ENCODE measurements at places on chromosomes 1 and 21.

DNA sequence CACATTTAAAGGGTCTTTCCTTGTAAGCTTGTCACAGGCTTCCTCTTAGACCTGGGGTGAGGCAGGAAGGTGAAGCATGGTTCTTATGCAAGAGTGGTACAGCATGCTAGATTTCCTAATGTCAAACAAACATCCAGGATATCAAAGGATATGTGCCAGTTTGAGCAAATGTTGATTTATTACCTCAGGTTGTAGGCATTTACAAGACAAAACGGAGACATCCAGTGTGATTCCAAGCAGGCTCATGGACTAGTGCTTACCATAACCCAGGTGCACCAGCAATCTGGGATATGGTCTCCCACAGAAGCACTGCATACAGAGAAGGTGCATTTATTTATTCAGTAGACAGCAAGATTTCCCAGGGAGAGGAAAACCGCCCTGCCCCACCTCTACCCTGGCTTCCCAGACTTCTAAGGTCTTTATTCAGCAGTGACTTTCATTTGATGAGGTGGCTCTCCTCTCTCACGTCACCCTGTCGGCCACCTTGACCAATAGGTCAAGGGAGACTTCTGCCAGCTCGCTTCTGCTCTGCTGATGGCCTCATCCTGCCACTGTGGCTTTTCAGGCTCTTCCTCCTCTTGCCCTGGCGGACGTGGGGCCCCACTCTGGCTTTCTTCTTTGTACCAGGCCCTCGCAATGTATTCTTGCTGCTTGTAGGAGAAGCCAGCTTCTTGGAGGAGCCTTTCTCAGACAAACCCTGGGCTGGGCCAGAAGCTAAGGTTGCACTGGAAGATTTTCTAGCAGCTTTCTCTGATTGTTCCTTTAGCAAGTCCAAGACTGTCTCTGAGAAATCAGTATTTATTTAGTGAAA is 25.6 kb downstream of the HHIPL2 start:
- no peak for DNase-seq

DNA sequence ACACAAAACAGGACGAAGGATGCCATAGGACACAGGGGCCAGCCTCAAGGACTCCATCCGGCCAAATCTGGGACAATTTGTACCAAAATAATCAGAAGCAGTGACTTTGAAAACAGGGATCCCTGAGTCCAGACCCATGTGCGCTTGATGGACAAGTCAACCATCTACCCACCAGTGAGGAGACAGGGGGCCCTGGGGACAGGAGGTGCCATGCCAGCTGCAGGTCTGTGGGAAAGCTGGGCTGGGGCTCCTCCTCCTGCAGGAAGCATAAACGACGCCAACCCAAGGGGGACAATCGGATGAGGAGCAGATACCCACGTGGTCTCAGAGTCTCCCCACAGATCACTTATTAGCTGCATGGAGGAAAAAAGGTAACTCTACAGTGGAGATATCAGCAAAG is 50.6 kb downstream of the NPHP4 start:
- DNase-seq = no peak

GRCh38 chr1:185742403-185742802 is 8.2 kb downstream of the HMCN1 start:
- no peak for DNase-seq

- no peak for DNase-seq
These were observed 3.8 kb upstream of the MUL1 start for GRCh38 chr1:20511518-20512428.

- no peak for DNase-seq
These were observed 5.4 kb upstream of the SLC45A1 start for GRCh38 chr1:8312235-8313218.

- DNase-seq = no peak
These were observed 123.7 kb downstream of the UBR4 start for GRCh38 chr1:19086176-19086875.

DNA sequence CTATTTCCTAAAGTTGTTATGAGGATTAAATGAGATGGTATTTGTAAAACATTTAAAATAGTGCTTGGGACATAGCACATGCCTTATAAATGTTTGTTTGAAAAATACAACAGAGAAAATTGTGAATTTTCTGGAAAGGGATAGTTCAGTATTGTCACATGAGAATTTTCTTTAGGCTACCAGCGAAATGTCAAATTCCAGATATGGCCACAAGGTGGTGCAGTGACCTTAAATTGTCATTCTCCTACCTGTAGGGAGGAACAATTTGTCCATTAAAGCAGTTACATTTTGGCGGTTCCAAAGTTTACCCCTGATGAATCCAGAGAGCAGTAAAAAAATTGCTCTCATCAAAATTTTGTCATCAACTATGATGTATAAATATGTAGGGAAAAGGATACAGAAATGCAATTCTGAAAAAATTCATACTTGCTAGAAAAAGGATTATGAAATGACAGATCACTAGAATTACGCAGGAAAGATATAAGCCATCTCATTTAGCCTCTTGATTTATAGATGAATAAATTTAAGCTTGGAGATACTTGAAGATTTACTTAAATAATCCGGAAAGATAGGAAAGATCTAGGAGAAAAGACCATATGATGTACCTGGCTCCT is 50.2 kb upstream of the TSHB start:
- peak; percentile 30 for DNase-seq

- no peak for DNase-seq
These were observed 7.6 kb downstream of the DCLRE1B start for GRCh38 chr1:113912594-113913311.

GRCh38 chr21:42319851-42320572 is 4.8 kb upstream of the TFF3 start:
- no peak for DNase-seq

DNA sequence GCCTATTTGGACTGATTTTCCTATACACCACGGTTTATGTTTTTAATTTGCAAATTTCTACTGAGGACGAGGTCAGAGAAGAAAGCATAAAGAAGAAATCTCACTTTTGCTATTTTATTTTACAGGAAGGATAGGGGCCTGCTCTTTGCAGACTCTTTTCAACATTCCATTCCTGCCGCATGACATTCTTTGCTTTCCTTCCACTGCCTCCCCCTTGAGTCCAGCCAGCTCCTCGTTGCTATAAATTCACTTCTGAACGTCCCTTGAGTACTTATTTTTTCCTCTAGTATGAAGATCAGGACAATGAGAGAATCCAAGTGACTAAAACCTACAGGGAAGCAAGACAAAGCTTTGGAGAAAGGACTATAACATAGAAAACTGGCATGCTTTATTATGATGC is 53.4 kb upstream of the PTGFR start:
- DNase-seq = no peak

DNA sequence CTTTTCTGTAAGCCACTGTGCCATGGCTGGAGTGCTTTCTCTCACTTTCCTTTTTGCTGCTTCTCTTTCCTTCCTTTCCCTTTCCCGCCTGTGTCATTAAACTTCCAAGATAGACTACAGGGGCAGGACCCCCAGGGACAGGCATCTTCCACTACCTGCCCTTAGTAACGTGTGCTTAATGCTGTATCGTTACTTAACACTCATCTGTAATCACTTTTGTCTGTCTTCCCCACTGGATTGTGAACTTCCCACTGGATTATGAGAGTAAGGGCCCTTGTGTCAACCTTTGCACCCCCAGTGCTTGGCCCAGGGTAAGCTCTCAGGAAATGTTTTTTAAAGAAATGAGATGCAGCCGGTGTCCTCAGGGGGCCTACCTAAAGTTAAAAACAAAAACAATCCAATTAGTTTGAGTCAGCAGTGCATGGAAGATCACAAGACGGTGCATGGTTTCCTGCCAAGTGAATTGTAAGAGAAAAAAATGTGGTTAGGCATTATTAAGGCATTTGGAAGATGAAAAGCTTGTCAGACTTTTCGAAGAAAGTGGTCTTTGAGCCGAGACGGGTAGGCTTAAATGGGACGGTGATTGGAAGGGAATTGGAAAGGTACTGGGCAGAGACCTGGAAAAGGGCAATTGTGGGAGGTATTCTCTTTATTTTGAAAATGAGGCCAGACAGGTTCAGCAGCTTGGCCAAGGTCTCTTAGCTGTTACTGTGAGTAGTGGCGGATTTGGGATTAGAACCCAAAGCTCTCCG is 958 bp downstream of the LYPLAL1 start:
- no peak for DNase-seq

DNA sequence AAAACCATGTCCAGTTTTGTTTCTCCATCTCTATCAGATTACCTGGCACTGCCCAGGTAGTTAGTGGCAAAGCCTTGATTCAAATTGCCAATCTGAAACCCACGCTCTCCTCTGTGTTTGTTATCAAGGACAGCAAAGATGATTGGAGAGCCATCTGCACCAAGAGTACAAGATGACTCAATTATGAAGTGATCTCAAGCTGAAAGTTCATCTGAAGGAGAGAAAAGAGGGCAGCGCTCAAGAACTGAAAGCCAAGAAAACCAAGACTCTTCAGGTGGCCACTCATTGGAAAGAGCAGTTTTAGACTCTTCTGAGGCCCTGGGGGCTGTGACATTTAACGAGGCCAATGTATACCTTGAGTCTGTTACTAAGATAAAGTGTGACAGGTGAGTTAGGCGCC is 13.8 kb downstream of the RXRG start:
- DNase-seq = no peak

- no peak for DNase-seq
These were observed 48.2 kb upstream of the RCOR3 start for GRCh38 chr1:211210965-211211364.

DNA sequence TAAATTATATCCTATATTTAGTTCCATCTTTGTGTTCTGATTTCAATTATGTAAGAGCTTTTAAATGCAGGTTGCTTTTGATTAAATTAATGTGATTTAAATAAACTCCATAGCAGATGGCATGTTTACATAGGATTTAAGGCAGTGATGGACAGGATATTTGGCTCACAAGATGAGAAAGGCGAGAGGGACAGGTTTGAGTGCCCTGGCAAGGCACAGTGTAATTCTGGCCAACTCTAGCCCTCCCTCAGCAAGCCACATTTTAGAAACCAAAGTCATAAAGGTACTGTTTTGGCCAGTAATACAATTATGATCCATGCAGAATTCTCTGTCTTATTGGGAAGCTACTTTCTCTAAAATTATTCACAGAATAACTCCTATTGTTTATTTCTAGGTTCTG is 50.6 kb upstream of the C1orf146 start:
- no peak for DNase-seq

- DNase-seq = no peak
These were observed 277.3 kb downstream of the KAZN start for GRCh38 chr1:14875524-14876509.

- DNase-seq = no peak
These were observed 37.3 kb upstream of the ZC3H12A start for GRCh38 chr1:37437087-37437486.

GRCh38 chr1:20727746-20728316 is 4.7 kb downstream of the SH2D5 start:
- peak; percentile 29 for DNase-seq

DNA sequence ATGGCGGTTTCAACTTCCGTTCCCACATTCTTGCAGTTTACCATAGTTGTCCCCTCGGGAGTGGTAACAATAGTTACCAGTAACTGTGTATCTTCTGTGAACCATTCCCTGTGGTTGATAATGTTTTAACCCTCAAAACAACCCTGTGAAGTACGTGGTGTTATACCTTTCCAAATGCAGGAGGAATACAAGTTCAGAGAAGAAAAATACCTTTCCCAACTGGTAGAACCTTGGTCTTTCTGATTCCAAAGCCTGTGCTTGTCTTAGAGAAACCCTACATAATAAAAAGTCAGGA is 789 bp downstream of the BTF3L4 start:
- no peak for DNase-seq

- DNase-seq = no peak
These were observed 43.8 kb downstream of the NCF2 start for GRCh38 chr1:183546427-183546826.

GRCh38 chr1:5711956-5712645 is 280.1 kb downstream of the NPHP4 start:
- no peak for DNase-seq

DNA sequence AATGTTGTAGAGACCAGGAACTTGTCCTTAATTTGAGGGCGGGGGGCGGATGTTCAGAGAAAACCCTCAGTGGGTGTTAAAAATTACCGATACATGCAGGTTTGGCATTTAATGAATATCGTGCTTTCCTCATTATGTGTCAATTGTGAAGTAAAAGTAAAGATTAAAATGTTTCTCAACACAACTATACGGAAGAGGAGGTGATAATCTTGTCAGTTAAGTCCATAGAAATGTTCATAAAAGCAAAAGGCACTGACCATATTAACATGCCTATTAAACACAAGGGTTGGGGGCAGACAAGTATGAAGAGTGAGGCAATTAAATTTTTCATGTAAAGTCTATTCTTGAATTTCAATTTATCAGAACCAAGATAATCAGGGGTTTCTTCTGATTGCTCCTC is 1.3 kb downstream of the BRINP3 start:
- DNase-seq = no peak

- DNase-seq = no peak
These were observed 19.7 kb upstream of the KCNC4 start for GRCh38 chr1:110190282-110190929.

GRCh38 chr1:52552236-52552504 is 722 bp downstream of the TUT4 start:
- DNase-seq = peak; percentile 59

- DNase-seq = peak; percentile 49
These were observed 53.8 kb downstream of the MACF1 start for GRCh38 chr1:39258146-39258924.

- peak; percentile 63 for DNase-seq
These were observed 9.3 kb downstream of the ARL8A start for GRCh38 chr1:202135221-202135721.

GRCh38 chr1:16012590-16013219 is 5.1 kb downstream of the HSPB7 start:
- peak; percentile 66 for DNase-seq

- DNase-seq = no peak
These were observed 27.1 kb upstream of the COL18A1 start for GRCh38 chr21:45377866-45378257.

- no peak for DNase-seq
These were observed 12.3 kb upstream of the TRIM17 start for GRCh38 chr1:228429007-228429406.

DNA sequence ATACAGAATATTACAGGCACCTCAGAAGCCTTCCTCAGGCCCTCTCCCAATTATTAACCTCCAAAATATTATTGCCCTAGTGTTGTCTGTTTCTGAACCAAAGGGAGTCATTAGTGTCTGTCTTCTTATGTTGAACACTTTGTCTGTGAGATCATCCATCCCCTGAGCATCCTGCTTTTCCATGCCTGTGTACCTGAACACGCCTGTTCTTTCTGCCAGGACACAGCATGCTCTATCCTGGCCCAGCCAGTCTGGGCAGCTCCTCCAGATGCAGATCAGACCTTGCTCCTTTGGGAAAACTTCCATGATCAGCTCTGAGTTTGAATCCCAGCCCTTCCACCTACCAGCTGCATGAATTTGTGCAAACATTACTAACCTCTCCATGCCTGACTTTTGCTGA is 11.0 kb upstream of the CDC42 start:
- DNase-seq = no peak

- no peak for DNase-seq
These were observed 347.2 kb downstream of the NPHP4 start for GRCh38 chr1:5645135-5645399.

DNA sequence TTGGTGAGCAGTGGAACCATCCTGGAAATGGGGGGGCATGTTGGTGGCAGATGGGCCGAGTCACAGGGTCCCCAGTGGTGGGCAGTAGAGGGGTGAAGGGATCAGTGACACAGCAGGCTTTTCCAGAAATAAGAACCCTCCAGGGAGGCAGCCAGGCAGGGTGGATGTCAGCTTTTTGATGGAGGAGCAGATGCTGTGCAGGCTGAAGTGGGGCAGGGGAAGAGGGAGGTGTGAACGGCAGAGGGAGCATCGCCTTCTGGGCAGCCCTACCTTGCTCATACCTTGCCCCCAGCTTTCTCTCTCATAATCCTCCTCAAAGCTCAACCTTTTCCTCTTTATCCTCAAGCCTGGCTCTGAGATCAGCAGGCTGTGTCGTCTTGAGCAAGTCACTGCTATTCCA is 131.8 kb upstream of the IPO9 start:
- DNase-seq = no peak

- no peak for DNase-seq
These were observed 1.6 kb downstream of the ADCY10 start for GRCh38 chr1:167912294-167912693.

Data from activated naive CD8-positive, alpha-beta T cell treated with anti-CD3 and anti-CD28 coated beads, Interleukin-2, amount 10 ng/mL, durations not matched to agents 7 days and 5 days (primary cell).